ENCODE measurements at places on chromosomes 5 and 9.

- no peak for DNase-seq
Observed at GRCh38 chr9:136941231-136942111, 3.1 kb downstream of the FBXW5 start.

- no peak for DNase-seq
Observed at GRCh38 chr5:103308774-103309173, 50.2 kb downstream of the MACIR start.

GRCh38 chr9:37215830-37216229 lies 95.5 kb downstream of the ZCCHC7 start:
- DNase-seq, result no peak

DNA sequence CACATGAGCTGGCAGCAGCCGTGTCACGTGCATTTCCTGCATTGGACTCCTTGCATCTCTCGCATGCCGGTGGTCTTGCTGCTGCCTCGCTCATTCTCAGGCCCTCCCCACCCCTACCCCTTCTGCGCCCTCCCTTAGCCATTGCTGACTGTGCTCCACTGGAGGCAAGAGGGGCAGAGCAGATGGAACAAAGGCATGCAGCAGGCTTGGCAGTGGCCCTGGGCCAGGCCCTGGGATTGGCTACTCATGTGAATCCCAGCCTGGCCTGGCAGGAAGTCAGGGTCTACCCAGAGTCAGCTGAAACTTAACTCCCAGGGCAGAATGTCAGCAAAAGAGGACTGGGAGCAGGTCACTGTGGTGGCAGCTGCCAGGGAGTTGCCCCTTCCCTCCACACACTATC lies 62.3 kb downstream of the TSTD2 start:
- no peak for DNase-seq

GRCh38 chr5:118968925-118969375 lies 19.4 kb downstream of the DTWD2 start:
- DNase-seq, result peak; percentile 33

GRCh38 chr5:28450997-28451396 lies 1412.6 kb upstream of the CDH9 start:
- DNase-seq, result no peak

- DNase-seq, result no peak
Observed at GRCh38 chr5:153953411-153953810, 85.3 kb downstream of the FAM114A2 start.

DNA sequence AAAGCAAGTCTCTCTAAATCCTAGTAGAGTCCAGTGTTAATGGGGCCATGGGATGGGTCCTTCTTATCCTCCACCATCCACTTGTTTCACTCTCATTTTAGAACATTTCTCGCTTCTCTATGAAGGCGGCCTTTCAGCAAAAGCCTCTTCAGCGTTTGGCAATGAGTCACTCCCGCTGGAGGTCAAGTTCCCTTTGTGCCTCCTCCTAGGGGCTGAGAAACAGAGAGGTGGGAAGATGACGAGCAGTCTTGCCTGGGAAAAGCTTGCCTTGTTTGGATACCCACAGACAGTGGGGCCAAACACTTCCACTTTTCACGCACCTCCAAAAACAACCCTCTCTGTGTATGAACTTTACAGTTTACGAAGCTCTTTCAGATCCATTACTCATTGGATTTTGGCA lies 168.8 kb downstream of the GABBR2 start:
- DNase-seq, result no peak

GRCh38 chr9:13083366-13083765 lies 196.1 kb downstream of the MPDZ start:
- DNase-seq, result no peak

- no peak for DNase-seq
Observed at GRCh38 chr5:169933616-169934015, 46.7 kb downstream of the INSYN2B start.

DNA sequence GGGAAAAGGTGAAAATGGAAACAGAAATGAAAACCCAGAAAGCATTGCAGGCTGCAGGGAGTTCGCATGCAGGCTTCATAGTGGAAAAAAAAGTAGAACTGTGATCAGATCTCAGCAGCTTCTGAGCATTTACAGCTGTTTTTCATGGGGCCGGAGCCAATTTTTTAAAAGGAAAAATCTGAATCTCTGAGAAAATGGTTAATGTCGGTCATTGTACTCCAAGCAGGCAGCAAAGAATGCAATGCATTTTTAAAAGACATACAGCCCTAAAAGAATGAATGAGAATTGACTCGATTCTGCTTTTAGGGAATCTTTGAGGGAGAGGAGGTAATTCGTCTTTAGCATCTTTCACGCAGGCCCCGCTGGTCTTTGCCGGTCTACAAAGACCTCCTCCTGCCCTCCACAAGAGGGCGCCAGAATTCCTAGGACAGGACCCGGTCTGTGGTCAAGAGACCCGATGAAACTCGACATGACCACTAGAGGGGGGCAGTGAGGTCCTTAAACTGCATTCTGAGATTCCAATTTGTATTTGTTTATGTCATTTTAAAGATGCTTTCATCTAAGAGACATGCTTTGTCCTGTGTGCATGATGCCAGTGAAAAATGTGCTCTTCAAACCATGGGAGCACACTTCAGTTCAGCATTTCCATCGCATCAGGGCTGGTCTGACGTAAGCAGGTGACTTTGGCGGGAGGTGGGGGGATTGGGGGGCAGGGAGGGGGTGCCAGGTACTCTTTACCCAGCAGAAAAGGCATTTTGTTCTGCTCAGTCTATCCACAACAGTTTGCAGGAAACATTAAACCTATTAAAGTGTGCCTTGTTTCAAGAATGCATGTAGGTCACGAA lies 43.7 kb upstream of the TMEM252 start:
- peak; percentile 67 for DNase-seq

GRCh38 chr9:133656211-133657119 lies 20.3 kb downstream of the DBH start:
- DNase-seq, result no peak

All from stromal cell of bone marrow (primary cell).